Renal cortex interstitium (tissue), 15 donors: ENCODE measurements at places on chromosomes 12 and 14. TPM values are rescaled to one million over a fixed set of nuclear protein-coding genes. Genes with fewer than 3 reads are reported as not detected.

DNA sequence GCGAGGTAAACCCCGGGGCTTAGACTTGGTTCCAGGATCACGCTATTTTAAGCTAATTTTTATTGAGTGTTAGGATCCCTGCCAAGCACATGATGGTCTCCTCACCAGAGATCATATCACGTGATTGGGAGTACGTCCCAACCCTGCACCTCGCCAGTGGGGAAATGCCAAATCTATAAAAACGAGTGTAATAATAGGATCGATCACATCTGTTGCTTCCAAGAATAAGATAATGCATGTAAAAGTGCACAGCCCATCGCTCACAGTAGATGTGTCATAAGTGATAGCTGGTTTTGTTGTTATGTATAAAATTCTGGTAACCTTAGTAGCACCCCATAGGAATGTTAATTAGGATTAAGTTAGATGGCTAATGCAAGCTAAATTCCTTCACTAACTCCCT, 581.0 kb upstream of the TMEM132C start:
- DNase-seq = no peak

DNA sequence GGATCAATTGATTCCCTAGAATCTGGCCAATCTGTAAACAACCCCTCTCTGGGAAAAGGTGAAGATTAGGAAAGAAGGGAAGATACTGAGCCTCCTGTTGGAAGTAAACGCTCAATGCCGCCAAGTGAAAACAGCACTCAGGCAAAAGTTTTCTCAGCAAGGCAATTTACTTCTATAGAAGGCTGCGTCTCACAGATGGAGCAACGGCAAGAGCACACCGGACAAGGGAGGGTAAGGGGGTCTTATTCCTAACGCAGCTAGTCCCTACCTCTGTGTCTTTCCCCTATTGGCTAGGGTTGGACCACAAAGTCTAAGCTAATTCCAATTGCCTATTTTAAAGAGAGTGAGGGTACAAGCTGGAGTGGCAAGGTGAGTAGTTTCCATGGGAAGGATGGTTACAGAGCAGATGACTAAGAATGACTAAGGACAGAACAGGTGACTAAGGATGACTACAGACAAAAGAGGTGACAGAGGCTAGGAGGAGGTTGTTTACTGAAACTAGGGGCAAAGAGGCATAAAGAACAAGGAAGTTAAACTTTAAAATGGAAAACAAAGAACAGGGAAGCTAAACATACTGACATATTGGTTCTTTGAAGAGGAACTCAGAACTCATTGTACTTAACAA, 5.6 kb upstream of the TTC9 start:
- no peak for DNase-seq

GRCh38 chr12:77429426-77429825, 364.1 kb upstream of the E2F7 start:
- no peak for DNase-seq

DNA sequence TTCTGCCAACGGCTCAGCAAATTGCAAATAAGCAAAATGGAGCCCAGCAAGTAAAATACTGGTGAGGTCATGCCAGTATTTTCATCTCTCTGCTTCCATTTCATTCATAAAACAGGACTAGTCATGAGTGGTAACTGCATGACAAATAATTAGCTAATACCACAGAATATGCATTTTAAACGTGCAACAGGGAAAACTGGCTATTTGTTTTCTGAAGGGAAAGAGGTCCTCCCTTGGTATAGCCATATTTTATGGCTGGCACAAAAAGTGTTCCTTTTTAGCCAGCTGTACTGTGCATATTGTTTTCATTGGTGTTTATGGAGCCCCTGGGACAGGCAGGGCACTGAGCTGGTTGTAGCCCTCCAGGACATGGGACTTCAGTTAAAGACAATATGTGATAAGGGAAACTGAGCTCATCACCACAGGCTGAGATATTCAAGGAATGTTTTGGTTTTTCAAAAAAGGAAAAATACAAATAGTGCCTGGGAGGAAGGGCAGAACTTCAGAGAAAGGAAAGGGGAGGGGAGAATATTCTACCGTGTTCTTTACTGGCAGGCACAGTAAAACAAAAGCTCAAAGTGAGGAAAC, 26.1 kb upstream of the FOXN3 start:
- DNase-seq = no peak

The NOS1 gene
- polyA plus RNA-seq = 0.45 TPM

GRCh38 chr14:92729634-92730358, 18.6 kb downstream of the LGMN start:
- no peak for DNase-seq

The CHGA gene
- polyA plus RNA-seq = 0.36 TPM

The GPR84 gene
- 0.07 TPM for polyA plus RNA-seq

The RPL10L gene
- polyA plus RNA-seq = not detected

GRCh38 chr12:45887544-45887943, 102.8 kb downstream of the SCAF11 start:
- no peak for DNase-seq

GRCh38 chr12:65308006-65308405, 29.5 kb downstream of the MSRB3 start:
- no peak for DNase-seq

GRCh38 chr12:50353869-50354593, 42.4 kb downstream of the FAM186A start:
- no peak for DNase-seq

GRCh38 chr14:64266239-64266638, 27.9 kb downstream of the ESR2 start:
- no peak for DNase-seq

The ZCRB1 gene
- 93.0 TPM for polyA plus RNA-seq

GRCh38 chr12:51951843-51952722, 584 bp downstream of the ACVR1B start:
- DNase-seq = no peak
